ENCODE measurements at places on chromosomes 12 and 14.

- no peak for DNase-seq
Measured at GRCh38 chr12:69898236-69898635, 73.2 kb downstream of the MYRFL start.

- DNase-seq: no peak
Measured at GRCh38 chr12:120012067-120012621, 23.1 kb downstream of the BICDL1 start.

- DNase-seq: no peak
Measured at GRCh38 chr12:132490422-132491137, 629 bp downstream of the FBRSL1 start.

GRCh38 chr14:76984297-76984696, 44.2 kb downstream of the IRF2BPL start:
- no peak for DNase-seq

DNA sequence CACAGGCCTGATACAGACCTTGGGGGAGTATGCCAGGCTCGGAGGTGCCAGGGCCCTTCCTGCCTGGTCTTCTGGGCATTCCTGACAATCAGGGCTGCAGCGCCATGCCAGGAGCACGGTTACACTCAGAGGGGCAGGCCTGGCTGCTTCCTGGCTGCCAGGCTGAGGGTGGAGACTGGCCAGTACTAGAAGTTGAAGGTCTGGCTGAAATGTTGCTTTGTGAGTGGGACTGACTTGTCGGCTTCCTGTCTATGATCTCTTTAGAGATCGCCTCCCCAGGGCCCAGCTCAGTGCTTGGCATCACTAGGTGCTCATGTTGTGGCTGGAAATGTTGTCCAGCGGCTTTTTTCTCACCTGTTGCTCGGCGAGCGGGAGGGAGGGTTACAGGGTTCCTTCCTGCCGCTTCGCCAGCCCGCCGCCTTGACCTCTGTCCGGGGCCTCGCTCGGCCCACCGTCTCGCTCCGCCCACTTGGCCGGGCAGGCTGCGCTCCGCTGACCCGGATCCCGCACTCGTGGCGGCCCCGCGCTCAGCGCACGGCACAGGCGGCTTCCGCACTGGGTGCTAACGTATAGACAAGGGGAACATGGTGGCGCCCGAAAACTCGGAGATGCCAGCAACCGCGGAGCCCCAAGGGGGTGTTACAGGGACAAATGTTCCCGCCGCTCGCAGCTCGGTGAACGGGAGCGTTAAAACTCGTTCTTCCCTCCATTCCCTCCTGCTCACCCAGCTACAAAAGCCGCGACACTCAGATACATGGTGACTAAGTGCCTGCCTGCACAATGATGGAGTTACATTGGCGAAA, 32.6 kb downstream of the PAPLN start:
- DNase-seq: no peak

DNA sequence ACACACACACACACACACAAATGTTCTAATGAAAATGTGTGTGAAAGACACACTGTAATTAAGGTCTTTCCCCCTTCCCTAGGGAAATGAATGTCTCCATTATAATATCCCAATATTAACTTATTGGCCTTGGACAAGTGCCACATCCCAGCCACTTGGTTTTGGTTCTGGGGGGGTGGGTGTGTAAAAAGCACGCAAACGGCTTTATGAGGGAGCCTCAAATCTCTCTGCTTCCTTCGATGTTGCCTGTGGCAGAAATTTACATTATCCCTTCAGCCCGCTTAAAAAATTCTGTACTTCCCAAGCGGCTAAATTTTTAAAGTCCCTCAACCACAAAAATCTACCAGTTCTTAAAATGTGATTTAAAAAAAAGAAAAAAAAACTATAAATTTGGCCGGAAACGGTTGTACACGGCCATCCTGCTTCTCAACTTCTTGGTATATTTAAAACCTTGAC, 432 bp downstream of the C14orf93 start:
- no peak for DNase-seq

GRCh38 chr14:53621921-53622320, 334.7 kb downstream of the BMP4 start:
- no peak for DNase-seq

- DNase-seq: no peak
Measured at GRCh38 chr14:56796259-56796658, 14.0 kb downstream of the OTX2 start.

DNA sequence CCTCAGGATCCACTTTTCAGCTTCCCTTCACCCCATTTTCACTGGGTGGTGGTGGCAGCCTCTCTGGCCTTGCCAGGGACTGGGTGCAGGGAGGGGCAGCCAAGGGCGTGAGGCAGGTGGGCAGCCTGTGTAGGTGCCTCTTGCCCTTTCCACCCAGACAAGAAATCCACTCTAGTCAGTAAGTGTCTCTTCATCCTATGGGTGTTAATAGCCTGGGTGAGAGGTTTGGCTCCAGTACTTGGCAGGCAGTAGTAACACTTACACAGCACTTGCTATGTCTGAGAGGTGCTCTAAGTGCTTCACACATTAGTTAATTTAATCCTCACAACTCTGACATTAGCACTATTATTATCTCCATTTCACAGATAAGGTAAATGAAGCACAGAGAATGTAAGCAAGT, 171.9 kb downstream of the EMP1 start:
- no peak for DNase-seq

- no peak for DNase-seq
Measured at GRCh38 chr14:51901475-51902024, 41.1 kb downstream of the GNG2 start.

DNA sequence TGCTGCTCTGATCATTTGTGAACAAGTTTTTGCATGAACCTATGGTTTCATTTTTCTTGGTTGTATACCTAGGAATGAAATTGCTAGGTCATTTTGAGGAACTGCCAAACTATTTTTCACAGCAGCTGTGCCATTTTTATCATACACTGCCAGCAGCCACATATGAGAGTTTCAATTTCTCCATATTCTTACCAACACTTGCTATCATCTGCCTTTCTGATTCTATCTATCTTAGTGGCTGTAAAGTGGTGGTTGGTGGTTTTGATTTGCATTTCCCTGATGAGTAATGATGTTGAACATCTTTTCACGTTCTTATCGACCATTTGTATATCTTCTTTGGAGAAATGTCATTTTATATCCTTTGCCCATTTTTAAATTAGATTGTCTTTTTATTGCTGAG, 146.1 kb downstream of the C12orf75 start:
- no peak for DNase-seq

GRCh38 chr12:103387385-103387784, 108.4 kb downstream of the C12orf42 start:
- DNase-seq: no peak

DNA sequence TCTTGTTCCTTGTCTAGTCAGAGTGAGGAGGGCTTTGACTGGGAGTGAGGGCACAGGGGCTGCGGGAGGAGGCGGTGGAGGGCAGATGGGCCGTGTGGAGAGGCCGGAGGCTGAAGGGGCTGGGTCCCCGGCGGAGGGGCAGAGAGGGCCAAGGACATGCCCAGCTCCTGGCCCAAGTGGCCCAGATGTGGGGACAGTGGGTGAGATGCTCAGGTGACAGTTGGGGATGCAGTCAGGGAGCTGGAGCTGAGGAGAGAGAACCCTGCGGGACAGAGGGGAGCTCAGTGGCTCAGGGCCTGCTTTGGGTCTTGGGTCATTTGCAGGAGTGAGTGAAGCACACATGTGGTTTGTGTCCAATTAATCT, 26.5 kb upstream of the PLD4 start:
- no peak for DNase-seq

DNA sequence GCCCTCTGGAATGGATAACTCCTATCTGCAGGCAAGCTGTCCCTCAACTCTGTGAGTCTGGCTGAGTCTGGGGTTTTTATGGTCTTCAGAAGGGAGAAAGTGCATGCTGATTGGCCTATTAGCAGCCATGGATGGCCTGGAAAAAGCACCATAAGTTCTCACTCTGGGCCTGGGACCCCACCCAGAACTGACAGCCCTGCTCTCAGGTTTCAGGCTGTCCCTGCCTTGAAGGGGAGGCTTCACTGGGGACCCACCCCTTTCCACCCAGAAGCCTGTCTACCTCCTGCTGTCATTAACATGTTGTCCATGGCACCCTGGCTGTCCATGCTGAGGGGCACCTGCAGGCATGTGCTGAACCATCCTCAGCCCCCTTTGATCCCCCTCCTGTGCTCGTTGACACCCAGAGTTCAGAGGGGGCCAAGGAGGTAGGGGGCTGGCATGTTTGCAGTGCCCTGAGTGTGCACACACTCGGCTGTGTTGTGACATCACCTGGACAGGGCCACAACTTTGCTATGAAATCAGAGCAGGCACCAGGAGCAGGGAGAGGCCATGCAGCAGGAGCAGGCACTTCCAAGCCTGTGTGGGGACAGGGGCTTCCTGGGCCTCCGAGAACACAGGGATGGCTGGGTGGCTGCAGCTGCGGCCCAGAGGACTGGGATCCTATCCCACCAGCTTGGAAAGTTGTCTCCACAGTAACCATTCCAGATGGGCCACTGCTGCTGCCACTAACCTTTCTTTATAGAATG, 84.7 kb downstream of the ACSS3 start:
- DNase-seq: no peak

GRCh38 chr14:100778526-100778882, 47.4 kb upstream of the MEG3 start:
- no peak for DNase-seq

GRCh38 chr12:93164103-93164880, 213.4 kb upstream of the NUDT4 start:
- no peak for DNase-seq

- DNase-seq: peak; percentile 19
Measured at GRCh38 chr12:81992461-81992860, 233.3 kb upstream of the PPFIA2 start.

DNA sequence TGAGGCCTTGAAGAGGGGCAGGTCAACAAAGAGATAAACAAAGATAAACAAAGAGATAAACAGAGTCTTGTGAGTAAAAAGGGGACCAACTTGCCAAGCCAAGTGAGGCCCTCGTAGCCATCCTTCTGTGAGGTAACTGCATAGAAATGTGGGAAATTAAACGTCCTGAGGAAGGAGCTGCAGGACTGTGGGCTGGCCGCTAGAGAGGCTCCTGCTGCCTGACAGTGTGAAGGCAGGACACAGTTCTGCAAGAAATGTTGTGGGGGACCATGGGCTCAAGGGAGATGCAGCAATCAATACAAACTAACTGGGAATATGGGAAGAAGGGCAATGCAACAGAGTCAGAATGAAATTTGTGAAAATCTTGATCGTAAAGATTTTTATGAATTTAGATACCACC, 91.9 kb downstream of the SLC8A3 start:
- no peak for DNase-seq

DNA sequence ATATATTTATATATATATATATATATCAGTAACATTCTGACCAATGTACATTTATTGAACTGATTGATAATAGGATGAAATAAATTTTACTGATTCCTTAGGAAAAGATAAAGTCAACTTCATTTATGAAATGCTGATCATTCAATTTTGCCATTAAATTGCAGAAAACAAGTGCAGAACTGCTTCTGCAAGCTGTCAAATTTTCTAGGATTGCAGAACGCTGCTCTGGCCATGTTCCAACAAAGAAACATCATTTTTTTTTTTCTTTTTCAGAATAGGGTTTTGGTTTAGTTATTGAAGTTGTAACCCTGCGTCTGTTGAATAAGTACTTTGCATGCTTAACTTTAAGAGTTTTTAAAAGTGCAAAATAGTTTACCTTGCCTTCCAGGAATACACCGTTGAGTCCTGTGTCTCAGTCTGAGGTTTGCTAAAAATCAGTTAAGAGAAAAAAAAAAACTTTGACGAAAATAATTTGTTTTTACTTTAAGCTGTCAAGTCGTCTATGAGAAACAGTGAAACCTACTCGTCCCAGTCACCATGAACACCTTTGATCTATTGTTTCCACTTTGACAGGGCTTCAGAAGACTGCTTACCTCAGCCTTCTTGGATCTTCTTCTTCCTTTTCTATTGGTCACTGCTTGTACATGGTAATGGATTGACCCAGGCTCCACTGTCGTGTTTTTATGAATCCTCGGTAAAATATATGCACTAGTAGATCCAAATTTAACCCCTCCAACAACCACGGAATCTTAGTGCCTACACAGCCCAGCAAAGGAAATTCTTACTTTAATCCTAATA, at the start of gene KERA:
KERA (minus strand) TSS at position 657 of the 798 bp plus-strand sequence. CDS start 1,743 bp downstream, outside the sequence.
- no peak for DNase-seq

- DNase-seq: peak; percentile 37
Measured at GRCh38 chr12:124653169-124653931, 85.9 kb upstream of the NCOR2 start.

- no peak for DNase-seq
Measured at GRCh38 chr14:99899578-99900178, 106.5 kb downstream of the EML1 start.

DNA sequence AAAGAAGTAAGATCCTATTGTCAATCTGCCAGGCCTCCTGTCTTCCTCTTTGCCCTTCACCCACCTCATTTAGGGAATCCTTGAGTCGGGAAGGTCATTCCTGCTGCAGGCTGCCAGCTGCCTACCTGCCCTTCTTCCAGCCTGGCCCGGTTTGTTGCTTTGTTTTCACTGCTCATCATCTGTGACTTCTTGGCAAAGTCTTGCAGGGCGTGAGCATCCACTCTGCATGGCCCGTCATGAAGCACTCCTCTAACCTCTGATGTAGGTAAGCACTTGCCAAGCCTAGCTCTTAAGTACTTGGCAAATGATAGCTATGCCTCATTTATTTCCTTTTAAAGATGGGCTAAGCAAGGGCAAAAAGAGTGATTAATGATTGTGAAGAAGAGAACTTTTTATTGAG, 192.8 kb downstream of the NRXN3 start:
- no peak for DNase-seq

- DNase-seq: no peak
Measured at GRCh38 chr12:43109631-43110345, 442.2 kb downstream of the ADAMTS20 start.

DNA sequence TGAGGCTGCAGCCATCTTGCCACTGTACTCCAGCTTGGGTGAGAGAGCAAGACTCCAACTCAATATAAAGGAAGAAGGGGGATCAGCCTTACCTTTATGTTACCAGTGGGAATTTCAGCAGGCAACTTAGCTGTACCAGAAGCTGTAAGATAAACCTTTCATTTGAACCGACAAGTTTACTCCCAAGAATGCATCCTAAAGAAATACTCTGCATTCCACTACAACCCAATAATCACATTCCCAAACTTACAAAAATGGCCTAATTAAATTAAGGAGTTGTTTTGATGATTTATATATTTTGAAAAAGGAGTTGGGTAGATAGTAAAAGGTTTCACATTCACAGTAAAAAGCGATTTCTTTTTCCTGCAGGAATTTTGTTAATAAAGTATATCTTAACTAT, 241.4 kb downstream of the TTC8 start:
- no peak for DNase-seq

GRCh38 chr14:48075487-48075886, 400.1 kb upstream of the MDGA2 start:
- DNase-seq: no peak

- DNase-seq: no peak
Measured at GRCh38 chr14:103543140-103543539, 14.1 kb downstream of the TRMT61A start.

All from bone marrow (tissue), 2 donors.